Transverse colon (tissue), 4 donors: ENCODE measurements at places on chromosomes 16 and 17.

DNA sequence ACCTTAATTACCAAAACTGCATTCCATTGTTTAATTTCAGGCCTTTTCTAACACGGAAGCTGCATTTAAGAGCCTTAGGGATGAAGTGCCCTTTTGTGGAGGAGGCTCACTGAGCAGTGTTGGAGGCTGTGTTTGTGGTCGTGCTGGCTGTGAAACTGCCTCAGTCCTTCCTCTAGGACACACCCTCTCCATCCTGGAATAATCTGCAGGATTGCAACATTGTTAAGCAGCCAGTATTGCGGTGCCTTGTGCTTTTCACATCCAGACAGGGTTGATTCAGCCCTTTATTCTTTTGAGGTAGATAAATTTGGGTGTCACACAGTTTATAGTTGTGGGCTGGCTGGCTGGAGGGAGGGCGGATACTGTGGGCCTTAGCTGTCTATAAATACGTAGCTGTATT is 141.6 kb downstream of the CDRT15L2 start:
- H3K36me3 ChIP-seq: no peaks in the 10 kb centered on the region
- no peak overlapping the region for H3K27ac ChIP-seq
- no peaks in the 10 kb centered on the region for H3K27me3 ChIP-seq
- no peak overlapping the region for H3K4me3 ChIP-seq
- no peak for DNase-seq

DNA sequence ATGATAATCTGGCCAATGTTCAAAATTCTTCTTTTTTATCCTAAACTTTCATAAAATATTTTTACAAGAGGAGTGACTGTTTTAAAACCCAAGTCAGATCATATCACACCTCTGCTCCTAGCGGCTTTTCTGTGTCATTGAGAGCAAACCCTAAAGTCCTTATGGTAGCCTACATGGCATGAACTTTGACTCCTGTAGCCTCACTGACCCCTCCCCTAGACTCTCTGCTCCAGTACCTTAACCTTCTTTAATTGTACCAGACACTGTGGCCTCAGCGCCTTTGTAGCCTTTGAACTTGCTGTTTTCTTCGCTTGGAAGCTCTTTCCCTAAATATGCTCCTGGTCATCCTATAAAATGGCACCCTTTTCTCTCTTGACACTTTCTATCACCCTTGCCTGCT is 7.3 kb upstream of the SMPD3 start:
- H3K27me3 ChIP-seq: no peaks in the 10 kb centered on the region
- no peak overlapping the region for H3K4me3 ChIP-seq
- H3K4me1 ChIP-seq: no peaks in the 10 kb centered on the region
- no peak for DNase-seq

- no peak for DNase-seq
- H3K27me3 ChIP-seq: no peaks in the 10 kb centered on the region
- H3K27ac ChIP-seq: no peak overlapping the region
- no peaks in the 10 kb centered on the region for H3K4me1 ChIP-seq
- no peak overlapping the region for H3K4me3 ChIP-seq
- H3K36me3 ChIP-seq: no peaks in the 10 kb centered on the region
Observed at GRCh38 chr17:13728781-13729180, 127.1 kb upstream of the HS3ST3A1 start.

DNA sequence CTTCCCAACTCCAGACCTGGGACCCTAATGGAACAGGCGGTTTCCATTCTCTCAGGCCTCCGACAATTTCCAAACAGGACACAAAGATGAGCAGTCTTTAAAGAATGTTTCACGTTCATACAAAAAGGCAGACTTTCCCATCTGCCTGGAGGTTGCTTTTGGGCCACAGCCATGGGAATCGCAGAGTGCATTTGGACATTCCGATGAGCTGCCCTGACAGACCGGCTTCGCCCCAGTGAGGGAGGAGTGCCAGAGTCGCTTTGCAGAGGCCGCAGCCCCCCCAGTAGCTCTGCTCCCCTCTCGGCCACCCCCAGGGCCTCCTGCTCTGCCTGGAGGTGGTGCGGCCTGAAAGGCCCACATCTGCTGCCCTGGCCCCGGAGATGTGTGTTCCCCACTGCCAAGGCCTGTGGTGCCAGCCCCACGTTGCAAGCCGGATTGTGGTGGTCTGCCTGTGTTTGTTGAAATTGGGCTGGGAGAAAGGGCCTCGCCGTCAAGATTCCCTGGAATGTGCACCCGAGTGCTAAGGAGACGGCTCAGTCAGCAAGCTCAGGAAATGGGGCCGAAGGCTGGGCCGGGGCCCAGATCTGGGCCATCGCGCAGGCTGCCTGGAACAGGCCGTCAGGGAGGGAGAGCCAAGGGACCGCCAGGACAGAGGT is 89.8 kb downstream of the C16orf95 start:
- no peaks in the 10 kb centered on the region for H3K27me3 ChIP-seq
- no peak overlapping the region for H3K4me3 ChIP-seq
- no peaks in the 10 kb centered on the region for H3K36me3 ChIP-seq
- no peaks in the 10 kb centered on the region for H3K4me1 ChIP-seq
- H3K27ac ChIP-seq: peak overlapping the region; percentile 20
- no peak for DNase-seq

GRCh38 chr16:84868829-84869472 is 49.2 kb downstream of the CRISPLD2 start:
- no peak overlapping the region for H3K27ac ChIP-seq
- H3K27me3 ChIP-seq: no peaks in the 10 kb centered on the region
- H3K4me1 ChIP-seq: no peaks in the 10 kb centered on the region

DNA sequence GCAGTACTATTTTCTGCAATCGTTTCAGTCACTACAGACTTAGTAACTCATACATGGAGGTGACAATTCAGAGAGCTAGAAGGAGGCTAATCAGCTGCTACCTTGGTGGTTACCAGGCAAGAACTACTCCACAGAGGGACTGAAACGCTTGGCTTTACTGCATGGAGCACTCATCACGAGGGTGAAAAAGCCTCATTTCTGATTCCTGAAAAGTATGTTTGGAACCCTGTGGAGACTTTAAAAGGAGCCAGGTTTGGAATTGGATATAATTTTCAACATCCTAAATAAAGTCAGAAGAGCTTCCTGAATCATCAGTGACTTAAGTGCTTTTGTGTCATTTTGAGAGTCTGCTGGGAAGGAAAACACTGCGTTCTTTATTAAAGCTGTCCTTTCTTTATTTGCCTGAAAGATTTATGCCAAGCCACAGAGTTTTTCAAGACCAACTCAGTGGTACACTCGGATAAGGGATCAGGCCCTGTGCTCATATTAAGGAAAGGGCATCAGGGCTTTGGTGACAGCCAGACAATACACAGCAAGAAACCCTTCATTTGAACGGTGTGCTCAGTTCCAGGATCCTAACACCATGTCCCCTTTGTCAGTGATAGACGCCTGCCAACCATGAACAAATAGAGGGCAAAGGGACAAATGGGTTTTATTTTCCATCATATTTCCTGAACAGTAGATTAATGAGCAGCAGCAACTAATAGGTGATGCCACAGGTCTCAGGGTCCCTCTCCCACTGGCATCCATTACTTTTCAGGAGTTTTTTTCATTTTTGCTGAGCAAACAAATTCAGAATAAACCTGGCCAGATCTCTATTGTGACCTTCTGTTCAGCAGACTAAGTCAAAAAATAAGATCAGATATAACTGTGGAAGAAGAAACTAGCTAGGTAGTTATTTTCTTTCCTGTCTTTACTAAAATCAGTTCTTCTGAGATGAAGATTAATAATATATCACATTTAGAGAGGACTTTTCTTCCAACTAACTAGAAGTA is 80.5 kb upstream of the CLEC18B start:
- H3K36me3 ChIP-seq: peaks cover 7% of the 10 kb centered on the region
- no peak overlapping the region for H3K4me3 ChIP-seq
- no peaks in the 10 kb centered on the region for H3K4me1 ChIP-seq
- DNase-seq: no peak
- H3K27me3 ChIP-seq: no peaks in the 10 kb centered on the region
- H3K27ac ChIP-seq: no peak overlapping the region

- no peak overlapping the region for H3K27ac ChIP-seq
- peaks cover 7% of the 10 kb centered on the region for H3K4me1 ChIP-seq
- H3K4me3 ChIP-seq: no peak overlapping the region
- DNase-seq: no peak
Observed at GRCh38 chr16:89748076-89748475, 26.7 kb downstream of the ZNF276 start.

DNA sequence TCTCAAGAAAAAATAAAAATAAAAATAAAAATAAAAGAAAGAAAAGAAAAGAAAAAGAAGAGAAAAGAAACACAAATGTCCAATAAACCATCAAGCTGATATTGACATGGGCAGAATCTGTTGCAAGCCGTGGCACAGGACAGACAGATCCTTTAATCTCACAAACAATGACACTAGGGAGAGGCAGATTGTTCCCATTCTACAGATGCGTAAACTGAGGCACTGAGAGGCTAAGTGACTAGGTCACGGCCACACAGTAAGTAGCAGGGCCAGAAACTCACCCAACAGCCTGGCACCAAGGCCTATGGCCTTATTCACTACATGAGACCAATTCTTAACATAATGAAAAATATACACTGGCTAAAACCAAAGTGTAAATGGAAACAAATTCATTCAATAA is 28.3 kb upstream of the ZFP90 start:
- DNase-seq: no peak
- H3K4me3 ChIP-seq: no peak overlapping the region
- H3K4me1 ChIP-seq: no peaks in the 10 kb centered on the region
- H3K27ac ChIP-seq: no peak overlapping the region
- peaks cover 7% of the 10 kb centered on the region for H3K27me3 ChIP-seq

- peaks cover 18% of the 10 kb centered on the region for H3K4me1 ChIP-seq
- DNase-seq: no peak
- H3K36me3 ChIP-seq: peaks cover 7% of the 10 kb centered on the region
- H3K27ac ChIP-seq: no peak overlapping the region
- H3K27me3 ChIP-seq: no peaks in the 10 kb centered on the region
Observed at GRCh38 chr17:82816358-82816757, 23.5 kb downstream of the ZNF750 start.

DNA sequence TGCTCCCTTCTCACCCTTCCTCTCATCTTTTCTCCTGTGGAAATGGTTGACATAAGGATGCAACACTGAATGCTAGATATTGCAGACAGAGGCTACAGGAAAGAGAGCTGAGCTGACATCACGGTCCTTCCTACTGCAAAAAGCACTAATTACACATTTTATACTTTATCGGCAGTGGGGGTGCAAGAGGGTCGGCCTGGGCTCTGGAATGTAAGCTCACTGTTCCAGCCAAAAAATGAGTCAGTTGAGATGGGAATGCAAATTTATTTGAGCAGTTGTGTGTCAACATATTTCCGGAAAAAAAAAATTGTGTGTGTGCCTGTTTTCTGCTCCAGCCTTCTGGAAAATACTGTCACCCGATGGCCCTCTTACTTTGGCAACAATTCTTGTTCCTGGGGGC is 14.1 kb upstream of the MRTFB start:
- DNase-seq: no peak
- no peaks in the 10 kb centered on the region for H3K4me1 ChIP-seq
- H3K4me3 ChIP-seq: no peak overlapping the region
- H3K27ac ChIP-seq: no peak overlapping the region
- H3K36me3 ChIP-seq: no peaks in the 10 kb centered on the region

GRCh38 chr17:60065867-60066266 is 12.9 kb downstream of the HEATR6 start:
- H3K4me3 ChIP-seq: no peak overlapping the region
- no peak overlapping the region for H3K27ac ChIP-seq
- no peak for DNase-seq
- no peaks in the 10 kb centered on the region for H3K27me3 ChIP-seq
- peaks cover 40% of the 10 kb centered on the region for H3K36me3 ChIP-seq
- H3K4me1 ChIP-seq: no peaks in the 10 kb centered on the region

- H3K27ac ChIP-seq: no peak overlapping the region
- DNase-seq: no peak
- no peaks in the 10 kb centered on the region for H3K27me3 ChIP-seq
- no peaks in the 10 kb centered on the region for H3K4me1 ChIP-seq
Observed at GRCh38 chr17:27762527-27763305, 37.6 kb downstream of the NOS2 start.

DNA sequence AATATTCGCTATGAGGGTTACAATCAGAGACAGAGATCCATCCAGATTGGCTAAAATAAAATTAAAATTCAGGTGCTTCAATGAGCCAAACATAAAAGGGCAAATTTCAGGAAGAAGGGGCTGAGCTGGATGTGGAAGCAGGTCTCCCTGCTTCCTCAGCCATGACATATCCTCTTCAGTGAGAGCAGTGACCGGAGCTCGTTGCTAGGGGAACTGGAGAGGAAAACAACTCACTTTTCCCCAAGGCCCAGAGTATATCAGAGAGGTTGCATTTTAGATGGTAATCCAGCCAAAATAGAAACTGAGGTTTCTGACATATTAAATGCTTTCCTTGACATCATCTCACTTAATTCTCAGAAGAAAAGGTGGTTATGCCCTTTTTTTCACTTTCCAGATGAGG is 503.5 kb downstream of the HS3ST4 start:
- no peak overlapping the region for H3K4me3 ChIP-seq
- H3K27me3 ChIP-seq: no peaks in the 10 kb centered on the region
- no peaks in the 10 kb centered on the region for H3K4me1 ChIP-seq
- no peak overlapping the region for H3K27ac ChIP-seq

DNA sequence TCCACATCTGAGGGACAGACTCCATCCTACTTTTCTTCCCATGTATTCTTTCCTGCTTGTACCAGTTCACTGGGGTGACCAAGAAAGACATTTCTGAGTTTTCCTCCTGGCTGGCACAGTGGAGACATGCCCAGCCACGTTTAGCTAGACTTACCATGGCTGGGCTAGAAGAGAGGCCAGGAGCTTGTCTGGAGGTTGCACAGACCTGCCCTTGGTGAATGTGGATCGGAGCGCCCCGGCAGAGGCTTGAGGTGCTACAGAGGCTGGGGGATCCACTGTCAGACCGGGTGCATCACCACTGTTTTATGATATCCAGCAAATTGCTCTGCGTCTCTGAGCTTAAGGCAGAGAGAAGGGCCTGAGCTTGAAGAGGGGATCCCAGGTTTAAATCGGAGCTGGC is 3.5 kb downstream of the IL4R start:
- H3K36me3 ChIP-seq: no peaks in the 10 kb centered on the region
- H3K4me3 ChIP-seq: no peak overlapping the region
- H3K27ac ChIP-seq: peak overlapping the region; percentile 99
- DNase-seq: no peak
- H3K27me3 ChIP-seq: no peaks in the 10 kb centered on the region

DNA sequence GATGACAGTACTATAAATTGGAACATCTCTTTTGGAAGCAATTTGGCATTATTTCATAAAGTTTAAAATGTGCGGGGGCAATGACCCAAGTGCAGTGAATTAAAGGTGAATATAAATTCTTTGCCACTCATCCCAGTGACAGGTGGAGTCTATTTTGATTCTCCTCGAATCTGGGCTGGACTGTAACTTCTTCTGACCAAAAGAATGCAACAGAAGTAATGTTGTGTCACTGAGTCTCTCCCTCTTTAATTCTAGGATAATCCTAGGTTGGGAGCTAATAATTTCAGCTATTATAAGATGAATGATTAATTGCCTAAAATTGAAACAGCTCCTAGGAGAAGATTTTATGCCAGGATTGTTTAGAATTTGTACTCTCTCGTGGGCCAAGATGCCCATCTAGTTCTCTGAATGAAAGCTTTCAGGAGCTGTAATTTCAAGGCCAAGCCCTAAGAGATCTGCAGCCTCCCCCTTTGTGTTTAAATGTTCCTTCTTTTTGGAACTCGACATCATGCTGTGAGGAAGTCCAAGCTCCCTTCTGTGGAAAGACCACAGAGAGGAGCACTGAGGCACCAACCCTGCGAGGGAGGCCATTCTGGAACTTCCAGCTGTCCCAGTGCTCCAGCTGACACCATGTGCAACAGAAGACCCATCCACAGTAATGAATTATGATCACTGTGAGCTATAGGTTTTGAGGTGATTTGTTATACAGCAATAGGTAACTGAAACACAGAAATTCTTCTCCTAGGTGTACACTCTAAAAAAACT is 208.1 kb downstream of the COPRS start:
- no peak overlapping the region for H3K27ac ChIP-seq
- H3K27me3 ChIP-seq: no peaks in the 10 kb centered on the region
- no peaks in the 10 kb centered on the region for H3K4me1 ChIP-seq
